Skeletal muscle tissue (tissue), 5 donors: ENCODE measurements at places on chromosomes 2 and 18. TPM values are rescaled to one million over a fixed set of nuclear protein-coding genes. Genes with fewer than 3 reads are reported as not detected.

Gene SLC5A7
- under 0.01 TPM for total RNA-seq

Gene MYL12B
- 178 TPM for total RNA-seq

Gene SH3BP4
- total RNA-seq: 8.9 TPM

Gene CPLX4
- not detected for total RNA-seq

Gene CRYGD
- not detected for total RNA-seq

Gene REG3A
- not detected for total RNA-seq

Gene GNAL
- total RNA-seq: 2.6 TPM

Gene NLRC4
- total RNA-seq: 1.6 TPM

Gene C1GALT1C1L
- total RNA-seq: 1.0 TPM

Gene DSC1
- not detected for total RNA-seq

Gene COBLL1
- total RNA-seq: 11.0 TPM

Gene UGT1A6
- total RNA-seq: 0.52 TPM

Gene SLC9A4
- not detected for total RNA-seq

Gene GCG
- 5.2 TPM for total RNA-seq

Gene TMEM169
- 1.6 TPM for total RNA-seq

Gene BIRC6
- 216 TPM for total RNA-seq

Gene CRYGC
- not detected for total RNA-seq

Gene CXCR1
- 0.52 TPM for total RNA-seq

Gene LDLRAD4
- total RNA-seq: 18.3 TPM

Gene PPP1R1C
- 1.6 TPM for total RNA-seq

Gene CCDC68
- 0.52 TPM for total RNA-seq

Gene ASB18
- 3.1 TPM for total RNA-seq

Gene ALPG
- total RNA-seq: not detected

Gene CDH19
- total RNA-seq: 3.1 TPM

Gene TNFRSF11A
- 8.9 TPM for total RNA-seq
